ENCODE measurements at places on chromosomes 2 and 18.

DNA sequence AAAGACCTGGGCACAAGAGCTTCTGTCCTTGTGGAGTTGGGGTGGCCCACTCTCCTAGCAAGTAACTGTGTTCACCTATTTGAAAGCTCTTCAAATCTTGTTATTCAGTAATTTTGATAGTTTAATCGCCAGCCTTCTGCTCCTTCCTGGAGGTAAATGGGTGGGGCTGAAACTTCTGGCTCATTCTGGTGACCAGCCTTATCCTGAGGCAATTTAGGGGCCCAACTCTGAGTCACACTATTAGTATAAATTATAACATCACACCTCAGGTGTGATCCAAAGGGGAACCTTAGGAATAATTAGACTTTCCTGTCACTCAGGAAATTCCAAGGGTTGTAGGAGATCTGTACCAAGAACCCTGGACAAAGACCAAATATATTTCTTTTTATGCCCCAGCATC lies 255.8 kb upstream of the RGPD4 start:
- DNase-seq, result no peak

DNA sequence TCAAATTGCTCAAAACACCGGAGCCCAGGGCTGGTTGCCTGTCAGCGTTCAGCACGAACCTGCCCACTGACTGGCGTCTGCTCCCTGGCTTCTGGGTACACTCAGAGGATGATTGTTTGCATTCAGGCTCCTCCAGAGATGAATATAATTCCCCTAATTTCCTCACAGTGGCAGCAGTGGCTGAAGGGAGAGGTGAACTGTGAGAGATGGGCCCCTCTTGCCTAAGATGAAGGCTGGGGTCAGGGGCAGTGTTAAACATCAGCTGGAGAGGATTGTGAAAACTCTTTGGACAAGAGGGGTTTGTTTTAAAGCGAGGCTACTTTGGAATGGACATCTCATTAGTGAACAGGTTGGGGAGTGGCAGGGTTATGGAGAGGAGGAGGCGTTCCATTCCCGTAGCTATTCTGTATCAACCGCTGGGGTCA lies 31.0 kb downstream of the TCF7L1 start:
- no peak for DNase-seq

DNA sequence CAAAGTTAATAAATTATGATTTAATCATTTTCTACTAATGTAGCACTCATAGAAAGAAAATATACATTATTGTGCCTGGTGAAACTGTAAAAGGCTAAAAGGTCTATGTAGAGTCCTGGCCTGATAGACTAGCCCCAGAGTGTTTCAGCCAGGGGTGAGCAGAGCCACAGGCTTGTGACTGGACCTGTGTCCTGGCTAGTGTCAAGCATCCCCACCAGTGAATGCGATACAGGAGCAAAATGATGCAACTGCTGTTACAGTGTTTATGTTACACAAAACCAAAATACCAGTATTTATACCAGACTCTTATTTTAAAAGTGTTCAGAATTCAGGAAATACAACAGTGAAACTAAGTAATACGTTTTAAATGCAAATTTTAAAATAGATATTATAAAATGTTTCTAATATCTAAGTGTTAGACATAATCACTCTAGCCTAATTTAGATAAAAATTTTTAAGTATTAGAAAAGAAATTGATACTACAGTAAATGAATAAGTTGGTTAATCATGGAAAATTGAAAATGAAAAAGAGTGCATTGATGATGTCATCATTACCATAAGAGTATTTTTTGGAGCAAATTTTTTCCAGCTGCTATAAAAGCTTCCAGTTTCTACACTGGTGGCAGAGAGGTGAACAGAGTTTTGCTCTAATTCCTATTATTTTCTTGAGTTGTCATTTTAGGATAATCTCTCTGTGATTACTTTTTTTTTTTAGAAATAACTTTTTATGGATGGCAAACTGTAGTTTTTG lies 6.2 kb upstream of the TSPYL6 start:
- no peak for DNase-seq

DNA sequence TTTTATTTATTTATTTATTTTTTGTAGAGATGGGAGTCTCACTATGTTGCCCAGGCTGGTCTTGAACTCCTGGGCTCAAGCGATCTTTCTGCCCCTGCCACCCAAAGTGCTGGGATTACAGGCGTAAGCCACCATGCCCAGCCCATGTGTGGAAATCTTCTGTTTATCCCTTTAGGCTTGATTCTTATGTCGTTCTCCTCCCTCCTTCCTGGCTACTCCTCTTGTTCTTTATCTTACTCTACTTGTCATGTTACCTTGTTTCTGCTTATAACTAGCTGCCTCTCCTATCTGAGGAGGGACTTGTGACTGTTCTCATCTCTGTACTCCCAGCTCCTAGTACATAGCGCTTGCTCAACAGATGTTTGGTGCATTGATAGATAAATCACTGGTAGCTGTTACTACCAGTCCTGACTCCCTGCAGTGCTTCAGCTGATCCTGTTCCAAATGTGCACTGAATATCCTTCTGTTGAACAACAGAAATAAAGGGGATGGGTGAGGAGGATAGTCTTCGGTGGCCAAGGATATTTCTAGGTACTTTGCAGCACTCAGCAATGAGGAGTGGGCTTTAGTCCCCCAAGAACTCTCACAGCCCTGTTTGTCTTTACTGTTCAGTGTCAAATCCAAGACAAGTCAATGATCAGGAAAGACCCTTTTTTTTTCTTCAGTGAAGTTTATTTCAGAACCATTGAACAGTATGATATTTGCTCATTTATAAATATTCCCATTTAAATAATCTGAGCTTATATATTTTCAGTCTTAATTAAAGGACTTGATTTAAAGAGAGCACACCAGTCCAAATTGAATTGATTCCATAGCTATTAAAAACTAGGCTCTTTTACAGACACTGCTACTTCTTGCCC lies 7.2 kb downstream of the IL1B start:
- no peak for DNase-seq

DNA sequence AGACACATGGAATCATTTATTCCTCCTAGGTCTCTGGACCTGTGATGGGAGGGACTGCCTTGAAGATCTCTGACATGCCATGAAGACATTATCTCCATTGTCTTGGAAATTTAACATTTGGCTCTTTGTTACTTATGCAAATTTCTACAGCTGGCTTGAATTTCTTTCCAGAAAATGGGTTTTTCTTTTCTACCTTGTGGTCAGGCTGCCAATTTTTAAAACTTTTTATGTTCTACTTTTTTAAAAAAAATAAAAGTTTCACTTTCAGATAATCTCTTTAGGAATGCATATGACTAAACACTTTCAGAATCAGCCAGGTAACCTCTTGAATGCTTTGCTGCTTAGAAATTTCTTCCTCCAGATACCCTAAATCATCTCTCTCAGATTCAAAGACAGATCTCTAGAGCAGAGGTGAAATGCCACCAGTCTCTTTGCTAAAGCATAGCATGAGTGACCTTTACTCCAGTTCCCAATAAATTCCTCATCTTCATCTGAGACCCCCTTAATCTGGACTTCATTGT lies 209.6 kb downstream of the RPRM start:
- DNase-seq, result no peak

DNA sequence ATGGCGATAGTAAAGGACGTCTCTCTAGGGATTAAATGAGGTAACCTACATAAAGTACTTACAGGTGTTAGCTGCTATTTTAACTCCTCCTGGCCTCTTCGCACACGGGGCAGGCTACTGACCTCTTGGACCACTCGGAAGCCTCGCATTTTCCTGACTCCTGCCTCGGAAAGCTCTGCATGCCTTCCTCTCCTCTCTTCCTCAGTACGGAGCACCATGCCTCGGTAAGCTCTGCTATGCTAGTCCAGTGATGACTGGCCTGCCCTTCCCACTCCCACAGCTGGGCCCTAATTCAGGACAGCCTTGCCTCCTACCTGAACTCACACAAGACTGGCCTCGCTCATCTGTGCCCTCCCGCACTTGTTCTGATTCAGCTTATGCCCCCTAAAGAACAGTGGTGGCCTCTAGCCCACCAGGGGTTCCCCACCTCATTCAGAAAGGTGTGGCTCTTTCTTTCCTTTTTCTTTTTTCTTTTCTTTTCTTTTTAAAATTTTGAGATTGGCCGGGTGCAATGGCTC lies 22.7 kb upstream of the HPCAL1 start:
- DNase-seq, result no peak

- DNase-seq, result no peak
These were observed 10.2 kb downstream of the BOK start for GRCh38 chr2:241568726-241569125.

DNA sequence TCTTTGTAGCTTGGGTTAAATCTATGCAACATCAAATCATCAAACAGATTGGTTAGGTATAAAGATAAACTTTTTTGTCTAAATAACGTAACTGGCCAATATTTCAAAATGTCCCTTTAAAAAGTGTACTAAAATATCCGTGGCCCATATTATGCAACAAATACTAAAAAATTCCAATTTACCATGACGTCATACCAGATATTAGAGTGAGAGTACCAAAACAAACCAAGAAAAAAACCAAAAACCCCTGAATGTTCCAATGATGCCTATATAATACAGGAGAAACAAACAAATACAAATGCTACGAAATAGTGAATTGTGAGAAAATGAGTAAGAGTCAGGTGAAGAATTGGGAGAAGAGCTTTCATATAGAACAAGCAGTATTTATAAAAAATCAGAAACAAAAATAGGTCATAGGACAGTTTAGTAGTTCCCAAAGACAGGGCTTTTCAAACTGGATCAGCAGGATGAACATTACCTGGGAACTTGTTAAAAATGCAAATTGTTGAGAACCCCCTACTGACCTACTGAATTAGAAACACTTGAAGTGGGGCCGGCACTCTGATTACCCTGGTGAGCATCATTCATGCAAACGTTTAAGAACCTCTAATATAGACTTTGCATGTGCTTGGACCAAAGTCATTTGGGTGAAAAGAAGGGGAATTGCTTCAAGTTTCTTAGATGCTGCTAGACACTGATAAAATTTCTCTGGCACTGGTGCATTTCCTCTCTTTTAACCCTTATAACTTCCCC lies 753.7 kb downstream of the DSC3 start:
- no peak for DNase-seq

GRCh38 chr2:157952558-157952957 lies 76.4 kb upstream of the ACVR1 start:
- DNase-seq, result no peak
